GM12878 (cell line): ENCODE measurements at places on chromosomes 7 and 10. TPM values are rescaled to one million over a fixed set of nuclear protein-coding genes. Genes with fewer than 3 reads are reported as not detected.

DNA sequence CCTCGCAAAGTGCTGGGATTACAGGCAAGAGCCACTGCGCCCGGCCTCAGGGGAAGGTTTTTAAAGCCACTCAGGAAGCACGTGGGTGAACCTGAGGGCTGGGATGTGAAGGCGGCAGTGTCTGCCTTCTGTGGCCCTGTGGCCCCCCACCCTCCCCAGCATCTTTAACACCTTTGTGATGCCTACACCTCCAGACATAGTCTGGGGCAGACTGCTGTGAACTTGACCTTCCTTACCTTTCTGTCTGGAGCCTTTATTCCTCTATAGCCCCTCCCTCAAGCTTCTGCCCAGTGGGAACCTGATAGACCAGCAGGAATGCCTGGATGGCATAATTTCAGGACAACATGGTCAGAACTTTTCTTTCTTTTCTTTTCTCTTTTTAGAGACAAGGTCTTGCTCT, 550.2 kb downstream of the GALNT17 start:
- no peak overlapping the region for H3K27ac ChIP-seq
- H3K4me3 ChIP-seq, result no peak overlapping the region
- H3K4me1 ChIP-seq, result no peaks in the 10 kb centered on the region
- no peak for DNase-seq
- H3K36me3 ChIP-seq, result no peaks in the 10 kb centered on the region
- H3K27me3 ChIP-seq, result no peaks in the 10 kb centered on the region

GRCh38 chr7:118793582-118793981, 569.1 kb downstream of the ANKRD7 start:
- H3K27ac ChIP-seq, result no peak overlapping the region
- no peak overlapping the region for H3K4me3 ChIP-seq
- DNase-seq, result no peak
- no peaks in the 10 kb centered on the region for H3K4me1 ChIP-seq
- no peaks in the 10 kb centered on the region for H3K27me3 ChIP-seq

- no peaks in the 10 kb centered on the region for H3K27me3 ChIP-seq
- no peaks in the 10 kb centered on the region for H3K36me3 ChIP-seq
- H3K4me1 ChIP-seq, result no peaks in the 10 kb centered on the region
- no peak overlapping the region for H3K27ac ChIP-seq
- H3K4me3 ChIP-seq, result no peak overlapping the region
Observed at GRCh38 chr10:20768843-20769242, 128.3 kb downstream of the NEBL start.

DNA sequence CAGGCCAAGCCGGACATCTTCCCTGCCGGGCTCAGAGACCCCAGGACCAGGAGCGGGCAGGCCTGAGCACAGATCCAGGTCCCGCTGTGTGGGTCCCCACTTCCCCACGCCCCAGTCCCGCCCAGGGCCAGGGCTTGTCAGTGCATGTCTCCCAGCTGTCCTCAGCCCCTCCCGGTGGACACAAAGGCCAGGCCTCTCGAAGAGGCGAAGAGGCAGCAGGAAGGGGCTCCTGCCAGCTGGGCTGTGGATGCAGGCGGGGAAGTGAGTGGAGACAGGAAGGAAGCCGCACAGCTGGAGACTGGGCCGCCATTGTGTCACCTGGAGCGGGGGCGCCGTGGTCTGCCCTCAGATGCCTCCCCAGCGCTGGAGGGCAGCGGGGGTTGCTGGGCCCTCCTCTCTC, 4.8 kb downstream of the GRIFIN start:
- no peak for DNase-seq
- H3K36me3 ChIP-seq, result no peaks in the 10 kb centered on the region
- H3K27me3 ChIP-seq, result no peaks in the 10 kb centered on the region
- no peaks in the 10 kb centered on the region for H3K4me1 ChIP-seq
- no peak overlapping the region for H3K4me3 ChIP-seq

- no peaks in the 10 kb centered on the region for H3K36me3 ChIP-seq
- H3K4me1 ChIP-seq, result peaks cover 5% of the 10 kb centered on the region
- peak; percentile 49 for DNase-seq
- no peaks in the 10 kb centered on the region for H3K27me3 ChIP-seq
- no peak overlapping the region for H3K27ac ChIP-seq
Observed at GRCh38 chr7:101077303-101078086, 7.8 kb upstream of the TRIM56 start.

Gene GHRHR
- not detected in 2 replicates for total RNA-seq

DNA sequence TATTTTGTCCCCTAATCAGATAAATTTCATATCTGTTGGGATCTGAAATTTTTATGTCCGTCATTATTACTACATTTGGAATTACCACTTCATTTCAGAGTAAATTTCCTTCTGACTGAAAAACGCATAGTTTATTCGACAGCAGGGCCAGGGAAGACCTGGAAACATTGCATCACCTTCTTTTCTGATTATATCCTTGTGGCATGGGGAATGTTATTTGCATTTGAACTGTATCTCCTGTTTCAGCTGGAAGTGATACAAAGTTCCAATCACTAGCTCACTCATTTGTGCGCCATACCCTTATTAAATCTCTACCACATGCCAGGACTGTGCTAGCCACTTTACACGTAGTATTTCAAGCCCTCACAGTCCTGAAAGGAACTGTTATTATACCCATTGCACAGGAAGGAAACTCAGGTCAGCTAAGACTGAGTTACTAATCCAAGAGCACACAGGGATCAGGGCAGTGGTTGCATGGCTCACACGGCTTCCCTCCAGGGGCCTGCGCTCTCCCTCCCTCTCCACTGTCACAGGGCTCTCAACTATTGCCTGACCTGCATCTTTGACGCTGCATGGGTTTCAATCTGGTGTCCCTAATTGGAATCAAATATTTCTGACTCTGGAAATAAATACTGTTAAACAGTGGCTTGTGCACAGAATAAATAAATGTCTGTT, 84.4 kb upstream of the NANOS1 start:
- peaks cover 2% of the 10 kb centered on the region; the same call in 1 of the 2 replicates for H3K27me3 ChIP-seq
- H3K4me1 ChIP-seq, result no peaks in the 10 kb centered on the region

- H3K4me3 ChIP-seq, result no peak overlapping the region
- no peaks in the 10 kb centered on the region for H3K36me3 ChIP-seq
- H3K27ac ChIP-seq, result no peak overlapping the region
- DNase-seq, result no peak
- no peaks in the 10 kb centered on the region for H3K4me1 ChIP-seq
- no peaks in the 10 kb centered on the region for H3K27me3 ChIP-seq
Observed at GRCh38 chr10:131277278-131277677, 34.2 kb downstream of the TCERG1L start.

DNA sequence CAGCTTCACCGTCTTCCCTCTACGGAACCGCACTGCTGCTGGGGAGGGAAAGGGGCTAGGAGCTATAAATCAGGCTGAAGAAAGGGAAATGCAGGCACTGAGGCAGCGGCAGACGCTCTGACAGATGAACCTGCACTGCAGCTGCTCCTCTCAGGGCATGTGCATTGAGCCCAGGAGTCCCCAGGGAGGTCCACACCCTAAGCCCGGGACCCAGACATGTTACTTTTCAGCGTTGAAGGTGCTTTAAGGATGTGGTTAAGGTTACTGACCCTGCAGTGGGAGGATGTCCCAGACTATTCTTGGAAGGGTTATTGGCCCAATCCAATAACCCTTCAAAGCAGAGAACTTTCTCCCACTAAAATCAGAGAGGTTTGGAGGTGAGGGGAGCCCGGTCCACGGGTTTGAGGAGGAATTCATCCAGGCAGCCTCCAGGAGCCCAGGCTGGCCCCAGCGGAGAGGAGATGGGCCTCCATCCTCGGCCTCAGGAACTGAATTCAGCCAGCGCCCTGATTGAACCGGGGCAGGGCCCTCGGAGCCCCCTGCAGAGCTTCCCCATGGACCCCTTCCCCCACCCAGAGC, 75.4 kb downstream of the ADARB2 start:
- peak; percentile 34 for DNase-seq
- peak overlapping the region; percentile 33 for H3K27ac ChIP-seq
- no peaks in the 10 kb centered on the region for H3K36me3 ChIP-seq
- no peak overlapping the region for H3K4me3 ChIP-seq
- no peaks in the 10 kb centered on the region for H3K27me3 ChIP-seq

DNA sequence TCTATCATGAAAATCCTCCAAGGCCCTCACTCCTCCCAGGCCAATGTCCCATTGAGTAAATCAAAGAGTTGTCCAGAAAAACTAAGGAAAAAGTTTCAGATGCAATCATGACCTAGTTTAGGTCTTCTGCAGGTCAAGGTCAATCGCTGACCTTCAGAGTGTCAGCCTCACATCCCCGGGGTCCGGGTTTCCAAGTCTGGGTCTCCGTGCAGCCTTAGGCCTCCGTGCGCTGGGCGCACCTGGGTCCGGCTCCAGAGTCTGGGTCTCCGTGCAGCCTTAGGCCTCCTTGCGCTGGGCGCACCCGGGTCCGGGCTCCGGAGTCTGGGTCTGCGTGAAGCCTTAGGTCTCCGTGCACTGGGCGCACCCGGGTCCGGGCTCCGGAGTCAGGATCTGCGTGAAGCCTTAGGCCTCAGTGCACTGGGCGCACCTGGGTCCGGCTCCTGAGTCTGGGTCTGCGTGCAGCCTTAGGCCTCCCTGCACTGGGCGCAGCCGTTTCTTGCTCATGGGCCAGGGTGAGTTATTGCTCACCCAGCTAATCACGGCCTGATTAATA, 236.2 kb downstream of the TCERG1L start:
- H3K27ac ChIP-seq, result no peak overlapping the region
- no peaks in the 10 kb centered on the region for H3K27me3 ChIP-seq
- H3K4me3 ChIP-seq, result no peak overlapping the region

Gene C10orf62
- not detected in 2 replicates for total RNA-seq

Gene TRIM73
- total RNA-seq, result 2.4 and 3.6 TPM in 2 replicates

DNA sequence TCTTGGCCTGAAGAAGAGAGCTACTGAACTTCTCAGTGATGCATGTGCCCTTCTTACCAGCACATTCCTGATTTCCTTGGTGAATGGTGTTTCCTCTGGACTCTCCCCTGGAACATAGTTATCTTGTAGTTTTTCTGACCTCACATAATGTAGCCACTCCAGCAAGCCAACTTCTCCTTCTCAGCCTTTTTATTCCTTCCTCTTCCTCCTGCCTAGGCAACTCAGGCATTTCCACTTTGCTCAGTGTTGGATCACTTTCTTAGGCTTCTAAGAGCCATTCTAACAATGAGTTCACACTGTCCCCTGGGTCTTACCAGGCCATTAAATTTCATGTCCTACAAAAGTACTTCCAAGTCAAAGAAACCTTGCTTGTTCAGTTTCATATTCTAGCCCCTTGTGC, 3.6 kb upstream of the PTTG1IP2 start:
- H3K36me3 ChIP-seq, result no peaks in the 10 kb centered on the region
- DNase-seq, result no peak
- H3K4me3 ChIP-seq, result no peak overlapping the region
- H3K4me1 ChIP-seq, result no peaks in the 10 kb centered on the region
- no peak overlapping the region for H3K27ac ChIP-seq

- no peaks in the 10 kb centered on the region for H3K36me3 ChIP-seq
- H3K27me3 ChIP-seq, result no peaks in the 10 kb centered on the region
- no peak for DNase-seq
- no peaks in the 10 kb centered on the region for H3K4me1 ChIP-seq
- no peak overlapping the region for H3K4me3 ChIP-seq
Observed at GRCh38 chr10:9097991-9098306, 1043.5 kb downstream of the GATA3 start.

Gene AKR1C4
- not detected in 2 replicates for total RNA-seq

- no peak overlapping the region for H3K4me3 ChIP-seq
- H3K36me3 ChIP-seq, result no peaks in the 10 kb centered on the region
- no peak for DNase-seq
- no peak overlapping the region for H3K27ac ChIP-seq
Observed at GRCh38 chr10:100565206-100565985, 29.7 kb downstream of the HIF1AN start.
